NAMALWA (cell line): ENCODE measurements at places on chromosomes 16 and 17.

DNA sequence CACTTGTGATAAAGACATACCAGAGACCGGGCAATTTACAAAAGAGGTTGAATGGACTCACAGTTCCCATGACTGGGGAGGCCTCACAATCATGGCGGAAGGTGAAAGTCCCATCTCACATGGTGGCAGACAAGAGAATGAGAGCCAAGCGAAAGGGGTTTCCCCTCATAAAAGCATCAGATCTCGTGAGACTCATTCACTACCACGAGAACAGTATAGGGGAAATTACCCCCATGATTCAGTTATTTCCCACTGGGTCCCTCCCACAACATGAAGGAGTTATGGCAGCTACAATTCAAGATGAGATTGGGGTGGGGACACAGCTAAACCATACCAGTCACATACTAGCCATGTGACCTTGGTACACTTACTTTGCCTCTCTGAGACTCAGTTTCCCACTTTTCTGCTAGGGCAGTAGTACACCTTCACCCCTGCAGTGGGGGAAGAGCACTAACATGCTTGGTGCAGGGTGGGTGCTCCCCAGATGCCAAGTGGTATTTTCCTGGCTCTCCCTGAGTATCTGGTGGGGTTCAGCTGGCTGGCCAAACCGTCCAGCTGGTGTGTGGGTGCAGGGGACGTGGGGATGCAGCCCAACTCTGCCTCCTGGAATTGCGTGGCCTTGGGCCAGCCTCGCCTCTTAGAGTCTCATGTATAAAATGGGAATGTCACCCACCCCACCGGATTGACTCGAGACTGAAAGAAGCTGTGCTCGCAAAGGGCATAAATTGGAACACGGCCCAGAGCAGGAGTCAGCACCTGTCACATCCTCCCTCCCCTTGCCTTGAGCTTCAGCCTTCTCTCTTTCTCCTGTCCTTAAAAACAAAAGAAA is 364.1 kb downstream of the CPPED1 start:
- no peak for DNase-seq

- no peak for DNase-seq
These were observed 52.8 kb upstream of the LYRM9 start for GRCh38 chr17:27945953-27946352.

GRCh38 chr16:4663465-4663776 is 29.9 kb upstream of the NUDT16L1 start:
- DNase-seq = no peak

- no peak for DNase-seq
These were observed 16.0 kb downstream of the OMG start for GRCh38 chr17:31281061-31281460.

GRCh38 chr17:77204536-77204935 is 63.8 kb downstream of the SEC14L1 start:
- DNase-seq = no peak

- DNase-seq = no peak
These were observed 26.6 kb downstream of the OR1D5 start for GRCh38 chr17:3036800-3037199.

DNA sequence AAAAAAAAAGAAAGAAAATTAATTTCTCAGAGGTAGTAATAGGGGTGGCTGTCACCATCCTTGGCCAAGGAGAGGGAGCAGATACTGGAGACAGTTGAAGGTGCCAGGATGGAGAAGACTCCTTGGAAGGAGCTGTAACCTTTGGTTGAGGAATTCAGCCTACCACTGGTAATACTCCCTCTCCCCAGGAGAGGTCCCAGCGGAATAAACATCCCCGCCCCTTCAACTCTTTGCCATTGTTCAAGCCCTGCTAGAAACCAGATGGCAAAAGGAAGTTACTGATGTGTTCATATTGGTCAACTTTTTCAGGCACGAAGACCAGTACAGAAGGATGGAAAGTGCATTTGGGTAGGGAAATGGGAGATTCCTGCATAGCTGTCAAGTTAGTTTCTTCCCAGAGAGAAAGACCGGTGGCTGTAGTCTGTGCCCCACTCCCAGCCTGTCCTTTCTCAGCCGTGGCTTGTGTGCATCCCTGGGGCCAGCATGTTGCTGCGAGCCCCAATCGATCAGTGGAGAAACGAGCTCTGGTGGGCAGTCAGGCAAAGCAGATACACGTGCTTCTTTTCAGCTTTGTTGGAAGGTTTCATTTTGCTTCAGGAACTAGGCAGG is 612.1 kb downstream of the MAF start:
- DNase-seq = no peak

DNA sequence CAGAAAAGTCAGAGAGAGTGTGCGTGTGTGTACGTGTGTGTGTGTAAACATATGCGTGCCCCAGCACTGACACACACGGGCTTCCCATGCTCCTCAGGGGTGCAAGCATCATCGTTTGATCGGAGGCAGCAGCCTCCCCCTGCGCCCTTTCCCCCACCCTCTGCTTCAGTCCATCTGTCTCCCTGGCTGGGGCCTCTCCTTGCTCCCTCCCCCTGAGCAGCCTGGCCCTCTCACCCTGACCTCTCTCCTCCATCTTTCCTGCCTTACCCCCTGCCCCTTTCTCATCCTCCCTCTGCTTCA is 4.4 kb downstream of the STX1B start:
- no peak for DNase-seq

GRCh38 chr16:10534748-10535147 is 45.6 kb downstream of the EMP2 start:
- DNase-seq = no peak

GRCh38 chr16:77945126-77945525 is 77.2 kb upstream of the CLEC3A start:
- no peak for DNase-seq

GRCh38 chr16:54098247-54098646 is 188.3 kb downstream of the IRX3 start:
- no peak for DNase-seq

DNA sequence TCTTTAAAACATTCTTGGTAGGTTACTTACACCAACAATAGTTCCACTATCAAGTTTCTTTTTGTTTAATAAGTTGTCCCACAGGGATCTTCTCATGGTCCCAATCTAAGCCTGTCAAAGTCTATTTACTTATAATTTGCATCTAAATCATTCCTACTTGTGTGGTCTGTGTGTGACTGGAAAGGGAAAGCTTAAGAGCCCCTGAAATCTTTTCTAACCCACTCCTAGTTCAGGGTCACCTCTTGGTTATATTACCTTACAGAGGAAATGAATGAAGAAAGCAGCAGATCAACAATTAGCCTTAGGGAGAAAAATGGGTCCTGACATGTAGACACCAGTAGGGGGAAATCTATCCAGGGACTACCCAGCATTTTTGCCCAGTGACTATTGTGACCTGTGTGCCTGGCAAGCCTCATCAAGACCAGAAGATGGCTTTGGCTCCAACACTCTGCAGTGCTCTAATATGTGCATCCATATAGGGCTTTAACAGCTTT is 110.4 kb upstream of the HAS3 start:
- DNase-seq = peak; percentile 29

- no peak for DNase-seq
These were observed 187.0 kb downstream of the ZFHX3 start for GRCh38 chr16:72860726-72861562.

GRCh38 chr17:45440161-45440778 is 7.6 kb upstream of the ARHGAP27 start:
- peak; percentile 50 for DNase-seq

GRCh38 chr16:30902029-30902972 is 5.9 kb downstream of the CTF1 start:
- DNase-seq = peak; percentile 54

- no peak for DNase-seq
These were observed 1.2 kb downstream of the CAMKK1 start for GRCh38 chr17:3891626-3892094.

- peak; percentile 35 for DNase-seq
These were observed at the start of gene XAF1 for GRCh38 chr17:6755731-6756184. Gene XAF1 (plus strand): TSS chr17:6756046. CDS start chr17:6756079, 33 bp downstream.

DNA sequence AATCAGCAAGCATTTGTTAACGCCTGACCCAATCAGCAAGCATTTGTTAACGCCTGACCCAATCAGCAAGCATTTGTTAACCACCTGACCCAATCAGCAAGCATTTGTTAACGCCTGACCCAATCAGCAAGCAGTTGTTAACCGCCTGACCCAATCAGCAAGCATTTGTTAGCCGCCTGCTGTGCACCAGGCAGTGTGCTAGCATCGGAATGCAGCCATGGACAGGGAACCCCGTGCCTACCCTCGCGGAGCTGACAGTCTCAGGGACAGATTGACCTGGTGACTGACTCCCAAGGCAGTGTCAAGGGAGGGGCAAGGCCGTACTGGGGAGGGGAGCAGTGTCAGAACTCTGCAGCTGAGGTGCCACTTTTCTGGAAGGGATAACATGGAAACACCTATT is 66.9 kb downstream of the ABR start:
- no peak for DNase-seq

GRCh38 chr17:42853004-42853403 is 2.0 kb downstream of the AOC3 start:
- no peak for DNase-seq

GRCh38 chr16:77579351-77579891 is 142.9 kb upstream of the NUDT7 start:
- no peak for DNase-seq
